ENCODE measurements at places on chromosomes 11 and 22. TPM values are rescaled to one million over a fixed set of nuclear protein-coding genes. Genes with fewer than 3 reads are reported as not detected.
A peak's percentile ranks its signal among the peaks of the same experiment; 100 is the strongest.

VPREB1 gene
- not detected for polyA plus RNA-seq

PICK1 gene
- 18.9 TPM for polyA plus RNA-seq

RAB39A gene
- 0.10 TPM for polyA plus RNA-seq

MMP10 gene
- polyA plus RNA-seq = 0.14 TPM

C22orf31 gene
- not detected for polyA plus RNA-seq

UPK3A gene
- polyA plus RNA-seq = 0.93 TPM

ADM2 gene
- polyA plus RNA-seq = 0.05 TPM

MAJIN gene
- polyA plus RNA-seq = not detected

KCNK7 gene
- 1.4 TPM for polyA plus RNA-seq

CSF2RB gene
- 0.27 TPM for polyA plus RNA-seq

SHISA8 gene
- polyA plus RNA-seq = not detected

PPARA gene
- 12.1 TPM for polyA plus RNA-seq

DNA sequence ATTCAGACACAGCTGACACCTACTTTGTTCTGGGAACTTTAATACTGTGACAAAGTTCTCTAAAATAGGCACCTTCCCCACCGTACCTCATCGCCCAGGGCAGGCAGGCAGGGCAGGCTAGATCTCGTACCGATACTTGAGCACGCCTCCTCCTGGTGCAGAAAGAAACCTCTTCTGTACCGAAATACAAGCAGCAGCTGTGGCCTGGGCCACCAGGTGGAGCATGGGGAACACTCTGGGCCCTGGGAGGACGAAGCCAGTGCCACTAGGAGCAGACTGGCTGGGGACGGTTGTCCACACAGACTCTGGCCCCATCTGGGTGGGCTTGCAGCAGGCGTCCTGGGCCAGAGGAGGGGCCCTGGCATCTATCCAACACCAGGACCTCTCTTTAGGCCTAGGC, 12.8 kb downstream of the PMM1 start:
- no peaks in the 10 kb centered on the region for H3K27me3 ChIP-seq
- no peak overlapping the region for H3K4me3 ChIP-seq
- DNase-seq = peak; percentile 46
- no peaks in the 10 kb centered on the region for H3K4me1 ChIP-seq
- no peaks in the 10 kb centered on the region for H3K36me3 ChIP-seq
- H3K27ac ChIP-seq = no peak overlapping the region

- H3K36me3 ChIP-seq = no peaks in the 10 kb centered on the region
- H3K27ac ChIP-seq = no peak overlapping the region
- H3K4me1 ChIP-seq = peaks cover 3% of the 10 kb centered on the region
These were observed 25.8 kb upstream of the WNT11 start for GRCh38 chr11:76232026-76232665.

GRCh38 chr22:46823248-46823647, 60.8 kb downstream of the TBC1D22A start:
- no peak overlapping the region for H3K4me3 ChIP-seq
- H3K36me3 ChIP-seq = peaks cover 10% of the 10 kb centered on the region
- no peak overlapping the region for H3K27ac ChIP-seq
- no peak for DNase-seq

DNA sequence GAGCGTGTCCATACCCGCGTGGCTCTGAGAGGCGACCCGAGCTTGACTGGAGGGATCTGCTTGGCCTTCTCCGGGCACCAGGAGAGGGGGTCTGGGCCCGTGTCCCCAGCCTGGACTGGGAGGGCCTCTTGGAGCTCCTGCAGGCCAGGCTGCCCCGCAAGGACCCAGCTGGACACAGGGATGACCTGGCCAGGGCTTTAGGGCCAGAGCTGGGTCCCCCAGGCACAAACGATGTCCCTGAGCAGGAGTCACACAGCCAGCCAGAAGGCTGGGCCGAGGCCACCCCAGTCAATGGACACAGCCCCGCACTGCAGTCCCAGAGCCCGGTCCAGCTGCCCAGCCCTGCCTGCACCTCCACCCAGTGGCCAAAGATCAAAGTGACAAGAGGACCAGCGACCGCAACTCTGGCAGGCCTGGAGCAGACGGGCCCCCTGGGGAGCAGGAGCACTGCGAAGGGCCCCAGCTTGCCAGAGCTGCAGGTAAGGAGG, 38.2 kb downstream of the TRIOBP start:
- peaks cover 4% of the 10 kb centered on the region for H3K27me3 ChIP-seq
- no peak overlapping the region for H3K4me3 ChIP-seq
- no peak overlapping the region for H3K27ac ChIP-seq

GRCh38 chr11:28621753-28622152, 513.6 kb downstream of the METTL15 start:
- H3K36me3 ChIP-seq = no peaks in the 10 kb centered on the region
- H3K27ac ChIP-seq = no peak overlapping the region
- peak overlapping the region; percentile 9 for H3K4me3 ChIP-seq
- H3K4me1 ChIP-seq = no peaks in the 10 kb centered on the region
- H3K27me3 ChIP-seq = no peaks in the 10 kb centered on the region
- no peak for DNase-seq

DNA sequence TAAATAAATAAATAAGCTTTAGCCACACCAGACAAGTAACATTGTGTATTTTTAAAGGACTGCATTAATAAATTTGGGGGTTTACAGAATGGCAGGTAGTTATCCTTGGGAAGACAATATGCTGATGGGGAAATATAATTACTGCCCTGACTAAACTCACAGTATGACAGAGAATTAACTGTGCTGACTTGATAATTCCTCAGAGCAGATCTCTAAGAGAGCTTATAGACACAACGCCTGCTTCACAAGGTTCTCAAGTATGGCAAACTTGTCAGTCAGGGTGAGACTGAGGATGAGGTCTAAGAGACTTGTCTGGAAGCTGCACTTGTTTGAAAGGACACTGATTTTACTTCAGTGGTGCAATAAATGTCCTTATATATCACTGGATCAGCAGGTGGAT, 3.3 kb downstream of the OR51B4 start:
- H3K4me3 ChIP-seq = no peak overlapping the region
- no peaks in the 10 kb centered on the region for H3K36me3 ChIP-seq
- H3K27ac ChIP-seq = no peak overlapping the region
- no peak for DNase-seq
- H3K4me1 ChIP-seq = no peaks in the 10 kb centered on the region

GRCh38 chr22:33851240-33851639, 69.0 kb downstream of the LARGE1 start:
- no peaks in the 10 kb centered on the region for H3K36me3 ChIP-seq
- H3K4me1 ChIP-seq = peaks cover 34% of the 10 kb centered on the region
- no peak for DNase-seq
- no peak overlapping the region for H3K27ac ChIP-seq

DNA sequence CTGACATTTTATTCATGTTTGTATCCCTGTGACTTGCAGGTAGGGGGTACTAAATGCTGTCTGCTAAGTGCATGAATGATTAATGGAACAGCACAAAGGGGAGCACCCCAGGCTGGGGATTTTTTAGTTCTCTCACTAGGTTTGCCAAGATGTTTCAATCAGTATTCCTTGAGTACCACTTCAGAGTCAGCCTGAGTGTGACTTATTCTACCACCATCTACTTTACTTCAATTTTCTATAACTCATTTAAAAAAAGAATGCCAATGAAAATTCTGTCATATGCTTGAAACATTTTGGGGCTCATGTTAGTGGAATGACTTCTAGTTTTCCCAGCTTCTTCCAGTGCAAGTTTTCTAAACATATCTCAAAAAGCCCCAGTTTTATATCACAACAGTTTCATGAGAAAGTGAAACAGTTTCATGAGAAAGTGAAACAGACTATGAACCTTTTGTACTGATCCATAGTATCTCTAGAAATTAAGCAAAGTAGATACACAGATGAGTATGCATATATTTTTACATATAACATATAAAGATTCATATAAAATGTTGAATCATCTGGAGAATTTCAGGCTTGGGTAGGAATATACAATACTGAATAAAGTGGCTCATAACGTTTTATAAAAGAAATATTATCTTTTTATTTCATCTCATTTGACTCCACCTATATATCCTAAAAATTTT, 252.4 kb downstream of the GRM5 start:
- H3K27ac ChIP-seq = no peak overlapping the region
- no peaks in the 10 kb centered on the region for H3K27me3 ChIP-seq
- no peak overlapping the region for H3K4me3 ChIP-seq
- no peaks in the 10 kb centered on the region for H3K4me1 ChIP-seq

DNA sequence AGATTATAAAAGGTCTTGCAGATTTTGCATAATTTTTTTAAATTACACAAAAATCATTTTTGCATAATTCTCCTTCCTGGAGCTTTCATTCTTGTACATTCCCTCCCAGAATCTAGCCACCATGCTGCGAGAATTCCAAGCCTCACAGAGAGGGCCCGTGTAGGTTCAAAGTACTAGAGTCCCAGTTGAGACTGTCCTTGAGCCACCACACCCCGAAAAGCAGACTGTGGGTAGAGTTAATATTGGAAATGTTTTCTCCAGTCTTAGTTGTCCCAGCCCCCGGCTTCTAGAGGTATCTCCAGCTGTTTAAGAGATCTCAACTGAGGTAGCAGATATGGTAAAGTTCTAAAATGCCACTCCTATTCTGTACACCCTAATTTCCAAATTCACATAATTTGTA, 407.3 kb upstream of the ANO3 start:
- no peak overlapping the region for H3K27ac ChIP-seq
- H3K36me3 ChIP-seq = no peaks in the 10 kb centered on the region
- H3K4me3 ChIP-seq = no peak overlapping the region
- H3K4me1 ChIP-seq = peaks cover 11% of the 10 kb centered on the region
- DNase-seq = no peak

DNA sequence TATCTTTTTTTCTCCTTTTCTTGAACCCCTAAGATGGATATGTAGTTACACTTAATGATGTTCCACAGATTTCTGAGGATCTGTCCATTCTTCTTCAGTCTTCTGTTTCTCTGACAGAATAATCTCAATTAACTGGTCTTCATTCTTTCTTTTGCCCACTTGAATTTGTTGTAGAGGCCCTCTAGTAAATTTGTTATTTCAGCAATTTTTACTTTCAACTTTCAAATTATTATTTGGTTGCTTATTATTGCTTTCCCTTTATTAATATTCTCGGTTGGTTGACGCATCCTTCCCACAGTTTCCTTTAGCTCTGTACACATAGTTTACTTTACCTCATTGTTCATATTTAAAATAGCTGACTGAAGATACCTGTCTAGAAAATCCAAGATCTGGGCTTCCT, 1013.7 kb upstream of the CNTN5 start:
- H3K4me1 ChIP-seq = no peaks in the 10 kb centered on the region
- H3K27me3 ChIP-seq = no peaks in the 10 kb centered on the region
- no peaks in the 10 kb centered on the region for H3K36me3 ChIP-seq
- H3K4me3 ChIP-seq = no peak overlapping the region
- no peak for DNase-seq

GRCh38 chr11:86205421-86206336, 38.9 kb upstream of the EED start:
- H3K27ac ChIP-seq = no peak overlapping the region
- H3K4me3 ChIP-seq = no peak overlapping the region
- no peaks in the 10 kb centered on the region for H3K27me3 ChIP-seq
- no peaks in the 10 kb centered on the region for H3K4me1 ChIP-seq
- DNase-seq = no peak
- H3K36me3 ChIP-seq = no peaks in the 10 kb centered on the region

GRCh38 chr22:43133401-43133800, 9.8 kb downstream of the MCAT start:
- no peak overlapping the region for H3K27ac ChIP-seq
- peaks cover 7% of the 10 kb centered on the region for H3K27me3 ChIP-seq
- peaks cover 6% of the 10 kb centered on the region for H3K4me1 ChIP-seq
- no peak for DNase-seq

DNA sequence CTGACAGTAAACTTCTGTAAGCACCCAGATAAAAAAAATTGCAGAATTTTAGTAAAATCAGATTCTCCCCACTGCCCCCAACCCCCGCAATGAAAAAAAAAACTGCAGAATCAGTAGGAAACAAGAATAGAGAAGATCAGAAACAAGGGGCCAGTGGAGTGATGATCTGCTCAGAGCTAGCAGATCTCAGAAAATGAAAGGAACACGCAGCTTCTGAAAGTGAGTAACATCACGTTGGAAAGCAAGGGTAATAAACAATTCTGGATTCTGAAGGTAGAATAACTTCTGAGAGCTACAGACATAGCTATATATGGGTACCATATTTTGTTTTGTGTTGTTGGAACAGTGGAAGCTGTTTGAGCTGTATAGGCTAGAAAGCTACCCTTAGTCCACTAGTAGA, 23.2 kb downstream of the ACAT1 start:
- no peak overlapping the region for H3K27ac ChIP-seq
- no peaks in the 10 kb centered on the region for H3K4me1 ChIP-seq
- H3K36me3 ChIP-seq = peaks cover 17% of the 10 kb centered on the region
- no peak overlapping the region for H3K4me3 ChIP-seq
- no peaks in the 10 kb centered on the region for H3K27me3 ChIP-seq

- H3K4me3 ChIP-seq = no peak overlapping the region
- H3K27me3 ChIP-seq = peaks cover 18% of the 10 kb centered on the region
- H3K27ac ChIP-seq = no peak overlapping the region
- no peaks in the 10 kb centered on the region for H3K36me3 ChIP-seq
These were observed 68.9 kb upstream of the NUP50 start for GRCh38 chr22:45094825-45095224.

DNA sequence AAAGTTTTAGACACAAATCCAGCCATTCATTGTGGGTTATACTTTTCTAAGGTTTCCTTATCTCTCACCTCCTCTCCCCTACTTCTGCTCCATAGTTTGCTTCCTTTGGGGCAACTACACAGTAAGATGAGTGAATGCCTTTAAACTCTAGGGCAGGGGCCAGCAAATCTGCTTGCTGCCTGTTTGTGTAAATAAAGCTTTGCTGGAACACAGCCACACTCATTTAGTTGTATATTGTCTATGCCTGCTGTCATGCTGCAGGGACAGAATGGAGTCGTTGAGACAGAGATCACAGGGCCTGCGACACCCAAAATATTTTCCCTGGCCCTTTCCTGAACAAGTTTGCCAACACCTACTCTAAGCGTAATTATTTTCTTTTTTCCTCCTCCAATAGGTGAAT, 58.7 kb downstream of the TECTA start:
- no peak overlapping the region for H3K4me3 ChIP-seq
- H3K27ac ChIP-seq = no peak overlapping the region
- no peak for DNase-seq
- H3K27me3 ChIP-seq = no peaks in the 10 kb centered on the region
- no peaks in the 10 kb centered on the region for H3K4me1 ChIP-seq

GRCh38 chr11:124120891-124121290, 5.6 kb downstream of the VWA5A start:
- no peak overlapping the region for H3K4me3 ChIP-seq
- H3K4me1 ChIP-seq = no peaks in the 10 kb centered on the region
- H3K36me3 ChIP-seq = no peaks in the 10 kb centered on the region
- H3K27ac ChIP-seq = no peak overlapping the region

DNA sequence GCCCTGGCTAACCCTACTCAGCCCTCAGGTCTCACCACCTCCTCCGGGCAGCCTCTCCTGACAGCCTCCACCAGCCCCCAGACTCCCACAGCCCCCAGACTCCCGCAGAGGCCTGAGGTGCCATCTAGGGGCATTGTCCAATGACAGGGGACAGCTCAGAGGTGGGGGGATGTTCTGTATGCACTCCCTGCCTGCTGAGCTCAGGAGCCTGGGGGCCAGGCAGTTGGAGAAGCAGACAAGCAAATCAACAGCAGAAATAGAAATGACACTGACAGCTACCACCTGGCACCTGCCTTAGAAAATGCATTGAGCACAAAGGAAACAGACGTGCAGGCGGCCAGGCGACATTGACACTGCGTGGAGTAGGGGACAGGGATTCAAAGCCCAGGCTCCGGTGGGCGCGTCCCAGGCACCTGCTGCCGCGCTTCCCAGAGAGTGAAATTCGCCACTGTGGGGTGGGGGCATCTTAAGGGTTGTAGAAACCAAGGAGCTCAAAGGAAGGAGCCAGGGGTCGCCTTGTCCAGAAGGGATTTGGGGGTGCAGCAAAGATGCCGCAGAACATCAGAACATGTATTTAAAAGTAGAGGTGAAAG, 22.5 kb upstream of the WNT7B start:
- no peak overlapping the region for H3K4me3 ChIP-seq
- no peaks in the 10 kb centered on the region for H3K36me3 ChIP-seq
- peaks cover 38% of the 10 kb centered on the region for H3K4me1 ChIP-seq
- no peak for DNase-seq
- H3K27ac ChIP-seq = no peak overlapping the region
- no peaks in the 10 kb centered on the region for H3K27me3 ChIP-seq

Measured in psoas muscle (tissue), 8 donors.